ENCODE measurements at places on chromosomes 11 and 22.

GRCh38 chr11:83438438-83438837, 152.3 kb upstream of the CCDC90B start:
- DNase-seq, result no peak

DNA sequence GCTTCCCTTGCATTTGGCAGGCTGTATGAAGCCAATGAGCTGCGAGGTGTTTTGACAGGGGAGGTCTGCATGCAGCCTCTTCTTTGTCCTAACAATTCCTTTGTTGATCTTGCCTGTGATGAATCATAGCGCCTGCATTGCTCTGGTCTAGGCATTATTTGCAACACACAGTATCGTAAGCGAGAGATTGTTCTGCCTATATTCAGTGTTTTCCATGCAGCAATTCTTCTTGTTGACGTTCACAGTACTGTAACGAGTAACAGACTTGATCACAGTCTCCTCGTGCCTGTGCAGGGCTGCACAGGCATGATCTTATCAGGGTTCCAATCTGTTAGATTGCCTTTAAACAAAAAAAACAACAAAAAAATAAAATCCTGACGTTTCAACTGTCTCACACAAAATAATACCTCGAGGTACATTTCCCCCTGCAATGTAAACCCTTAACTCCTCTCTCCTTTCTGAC, 13.9 kb upstream of the ADSL start:
- DNase-seq, result no peak

GRCh38 chr11:101436511-101437142, 147.2 kb downstream of the TRPC6 start:
- no peak for DNase-seq

GRCh38 chr11:16809886-16810668, 71.6 kb downstream of the C11orf58 start:
- no peak for DNase-seq

DNA sequence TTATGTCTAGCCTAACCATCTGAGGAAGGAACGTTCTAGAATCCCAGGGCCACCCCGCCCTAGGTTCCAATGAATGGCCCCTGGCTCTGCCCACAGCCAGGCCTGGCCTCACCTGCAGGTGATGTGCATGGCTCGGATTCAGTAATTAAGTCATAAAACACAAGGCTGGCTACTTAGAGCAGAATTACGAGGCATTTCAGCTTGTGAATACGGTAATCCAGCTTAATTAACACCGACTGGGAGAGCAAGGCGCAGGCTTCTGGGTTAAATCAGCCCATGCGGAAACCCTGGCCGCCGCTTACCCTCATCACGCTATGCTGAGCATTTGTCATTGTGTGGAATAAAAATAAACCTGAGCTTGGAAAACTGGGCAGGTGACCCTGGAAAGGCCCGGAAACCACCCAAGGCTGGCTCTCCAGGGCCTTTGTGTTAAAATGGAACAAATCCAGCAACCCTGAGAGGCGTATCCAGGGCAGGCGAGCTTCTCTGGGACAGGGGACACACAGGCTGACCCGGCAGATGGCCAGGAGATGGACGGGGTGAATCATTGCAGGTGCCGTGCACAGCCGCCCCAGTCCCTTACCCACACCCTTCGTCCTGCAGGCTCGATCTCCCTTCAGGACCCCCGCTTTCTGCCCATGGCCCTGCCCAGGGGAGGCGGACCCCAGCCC, 220.2 kb downstream of the CTTN start:
- no peak for DNase-seq

GRCh38 chr11:3014943-3015342, 22.8 kb upstream of the NAP1L4 start:
- DNase-seq, result no peak

DNA sequence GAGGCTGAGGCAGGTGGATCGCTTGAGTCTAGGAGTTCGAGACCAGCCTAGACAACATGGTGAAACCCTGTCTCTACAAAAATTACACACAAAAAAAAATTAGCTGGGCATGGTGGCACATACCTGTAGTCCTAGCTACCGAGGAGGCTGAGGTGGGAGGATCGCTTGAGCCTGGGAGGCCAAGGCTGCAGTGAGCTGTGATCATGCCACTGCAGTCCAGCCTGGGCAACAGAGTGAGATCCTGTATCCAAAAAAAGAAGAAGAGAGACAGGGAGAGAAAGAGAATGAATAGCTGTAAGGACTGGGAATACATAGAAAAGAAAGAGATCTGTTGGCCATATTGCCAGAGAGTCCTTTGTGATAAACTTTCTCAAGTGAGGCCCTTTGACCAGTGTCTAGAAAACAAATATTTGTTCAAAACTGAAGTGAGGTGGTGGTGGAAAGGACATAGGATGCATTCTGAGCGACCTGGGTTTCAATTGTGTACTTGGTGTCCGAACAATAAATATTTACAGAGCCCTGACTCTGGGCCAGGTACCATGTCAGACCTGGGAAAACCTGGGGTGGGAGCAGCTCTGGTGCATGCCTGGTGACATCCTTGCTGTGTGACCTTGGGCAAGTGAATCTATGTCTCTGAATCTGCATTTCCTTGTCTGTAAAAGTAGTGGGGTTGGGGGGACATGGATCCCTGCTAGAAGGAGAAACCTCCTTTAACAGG, 89.6 kb upstream of the CRYBB3 start:
- no peak for DNase-seq

DNA sequence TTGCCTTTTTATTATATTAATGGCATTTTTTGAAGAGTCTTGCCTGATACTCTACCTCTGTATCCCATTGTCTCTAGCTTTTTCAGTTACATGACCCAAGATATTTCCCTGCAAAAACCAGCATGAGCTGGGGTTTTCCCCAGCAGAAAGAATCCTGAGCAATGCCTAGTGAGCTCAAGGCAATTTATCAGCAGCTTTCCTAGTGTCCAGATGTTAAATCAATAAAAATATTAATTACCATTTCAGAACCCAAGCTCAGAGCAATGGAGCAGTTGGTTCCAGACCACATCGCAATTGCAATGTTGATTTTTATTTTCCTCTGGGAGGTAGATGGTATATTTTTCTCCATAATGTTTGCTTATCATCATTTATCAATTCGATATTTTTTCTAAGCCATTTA, 137.2 kb downstream of the RAB38 start:
- DNase-seq, result no peak

DNA sequence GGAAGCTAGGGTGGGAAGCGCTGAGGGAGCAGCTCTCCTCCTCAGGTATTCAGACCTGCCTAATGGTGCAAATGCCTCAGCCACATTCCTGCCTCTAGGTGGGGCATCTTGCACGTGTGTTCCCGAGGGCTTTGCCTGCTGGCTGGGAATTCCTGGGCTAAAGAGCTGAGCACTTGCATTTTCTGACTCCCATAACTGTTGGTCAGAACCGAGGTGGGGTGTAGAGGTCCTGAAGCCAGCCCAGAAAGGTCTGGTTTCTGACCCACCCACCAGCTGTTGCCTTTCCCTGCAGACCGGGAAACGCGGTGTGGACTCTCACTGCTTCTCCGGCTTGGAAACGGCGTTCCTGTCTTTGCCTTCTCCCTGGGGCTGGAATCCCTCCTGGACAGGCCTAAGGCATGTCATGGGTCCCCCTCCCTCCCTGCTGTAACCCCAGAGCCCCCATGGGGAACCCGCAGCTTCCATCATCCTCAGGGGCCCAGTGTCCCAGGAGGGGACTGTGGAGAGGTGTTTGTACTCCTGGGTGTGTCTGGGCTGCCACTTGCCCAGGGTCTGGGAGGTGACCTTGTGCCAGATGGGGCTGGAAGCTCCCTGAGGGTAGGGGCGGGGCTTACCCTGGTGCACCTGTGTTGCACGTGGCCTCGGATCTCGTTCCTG, 24.0 kb upstream of the SMIM38 start:
- DNase-seq, result no peak

DNA sequence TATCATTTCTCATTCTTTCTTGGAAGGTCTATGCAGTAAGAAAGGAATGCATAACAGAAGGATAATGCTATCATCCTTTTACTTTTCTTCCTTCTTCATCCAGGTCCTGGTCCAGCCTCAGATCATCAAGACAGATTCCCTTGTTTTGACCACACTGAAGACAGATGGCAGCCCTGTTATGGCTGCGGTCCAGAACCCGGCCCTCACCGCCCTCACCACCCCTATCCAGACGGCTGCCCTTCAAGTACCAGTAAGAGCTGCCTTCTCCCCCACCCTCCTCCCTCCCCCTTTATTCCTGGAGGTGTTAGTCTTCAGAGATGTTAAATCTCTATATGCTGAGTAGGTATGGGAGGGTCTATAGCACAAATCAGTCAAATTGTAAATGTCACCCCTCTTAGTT, 37.9 kb downstream of the SREBF2 start:
- no peak for DNase-seq

GRCh38 chr22:17167486-17167885, 8.4 kb upstream of the HDHD5 start:
- DNase-seq, result no peak

DNA sequence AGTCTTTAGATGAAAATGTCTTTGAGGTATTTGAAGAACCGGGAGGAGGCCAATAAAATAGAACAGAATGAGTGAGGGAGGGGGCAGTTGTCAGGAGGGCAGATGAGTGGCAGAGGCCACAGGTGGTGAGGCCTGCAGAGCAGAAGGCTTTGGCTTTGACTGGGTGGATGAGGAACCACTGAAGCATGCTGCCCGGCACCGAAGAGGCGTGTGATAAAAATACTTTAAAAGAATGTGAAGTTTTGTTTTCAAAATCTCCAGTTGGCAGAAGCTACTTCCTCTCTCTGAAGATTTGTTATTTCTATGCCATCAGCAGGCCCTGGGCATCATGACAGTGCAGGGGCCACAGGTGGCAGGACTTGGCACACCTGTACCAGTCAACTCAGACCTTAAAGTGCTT, 6.3 kb downstream of the MS4A12 start:
- DNase-seq, result no peak

- no peak for DNase-seq
Observed at GRCh38 chr11:124644426-124645280, 22.0 kb downstream of the TBRG1 start.

- DNase-seq, result peak; percentile 39
Observed at GRCh38 chr11:72591785-72592502, 82.3 kb downstream of the PDE2A start.

GRCh38 chr11:39174965-39175364, 2284.5 kb downstream of the LRRC4C start:
- DNase-seq, result no peak

GRCh38 chr11:26063915-26064314, 268.0 kb upstream of the ANO3 start:
- DNase-seq, result no peak

DNA sequence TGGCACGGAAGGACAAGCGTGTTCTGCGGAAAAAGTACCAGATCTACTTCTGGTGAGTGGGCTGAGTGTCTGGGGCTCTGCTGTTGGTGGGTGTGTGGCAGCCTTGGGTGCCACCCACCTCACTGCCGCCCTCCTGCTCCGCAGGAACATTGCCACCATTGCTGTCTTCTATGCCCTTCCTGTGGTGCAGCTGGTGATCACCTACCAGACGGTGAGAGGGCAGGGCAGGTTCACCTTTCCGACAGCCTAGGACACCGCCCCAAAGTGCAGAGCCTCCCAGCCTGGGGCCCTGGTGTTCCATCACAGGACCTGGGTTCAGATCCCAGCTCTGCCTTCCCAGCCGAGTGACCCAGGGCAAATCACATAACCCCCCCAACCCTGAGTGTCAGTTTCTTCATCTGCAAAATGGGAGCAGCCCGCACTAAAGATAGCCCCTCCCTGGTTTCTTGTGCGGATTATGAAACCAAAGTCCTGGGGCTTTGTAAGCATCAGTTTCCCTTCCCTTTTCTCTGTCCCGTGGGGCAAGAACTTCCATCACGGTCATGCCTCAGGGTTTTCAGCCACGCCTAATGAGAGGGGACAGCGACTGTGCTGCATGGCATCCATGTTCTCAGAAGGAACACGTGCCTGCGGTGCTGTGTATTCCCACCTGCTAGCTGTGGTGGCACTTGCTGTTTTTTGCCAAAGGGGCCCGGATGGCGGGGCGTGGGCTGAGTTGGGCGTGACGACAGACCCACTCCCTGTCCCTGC, 9.8 kb upstream of the TAGLN start:
- DNase-seq, result peak; percentile 59

DNA sequence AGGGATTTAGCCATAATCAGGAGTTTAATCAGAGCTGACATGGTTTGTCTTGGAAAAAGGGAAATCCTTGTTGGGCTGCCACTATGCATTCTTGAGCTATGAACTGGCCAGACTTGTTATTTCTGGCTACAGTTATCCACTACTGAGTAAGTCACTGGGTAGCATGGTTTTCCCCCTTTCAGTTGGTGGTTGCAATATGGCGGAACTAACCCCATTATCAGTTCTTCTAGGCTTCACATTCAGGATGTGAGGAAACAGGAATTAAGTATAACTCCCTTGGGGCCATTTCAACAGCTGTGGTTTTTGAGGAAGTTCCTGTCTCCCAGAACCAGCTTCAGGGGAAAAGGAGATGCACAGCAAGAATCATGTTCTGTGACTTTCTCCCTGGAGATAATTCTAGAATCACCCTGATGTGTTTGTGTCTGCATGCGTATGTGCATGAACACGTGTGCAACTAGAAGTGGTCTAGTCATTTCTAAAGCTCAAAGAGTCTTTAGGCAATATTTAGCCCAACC, 103.0 kb upstream of the CD44 start:
- peak; percentile 59 for DNase-seq

DNA sequence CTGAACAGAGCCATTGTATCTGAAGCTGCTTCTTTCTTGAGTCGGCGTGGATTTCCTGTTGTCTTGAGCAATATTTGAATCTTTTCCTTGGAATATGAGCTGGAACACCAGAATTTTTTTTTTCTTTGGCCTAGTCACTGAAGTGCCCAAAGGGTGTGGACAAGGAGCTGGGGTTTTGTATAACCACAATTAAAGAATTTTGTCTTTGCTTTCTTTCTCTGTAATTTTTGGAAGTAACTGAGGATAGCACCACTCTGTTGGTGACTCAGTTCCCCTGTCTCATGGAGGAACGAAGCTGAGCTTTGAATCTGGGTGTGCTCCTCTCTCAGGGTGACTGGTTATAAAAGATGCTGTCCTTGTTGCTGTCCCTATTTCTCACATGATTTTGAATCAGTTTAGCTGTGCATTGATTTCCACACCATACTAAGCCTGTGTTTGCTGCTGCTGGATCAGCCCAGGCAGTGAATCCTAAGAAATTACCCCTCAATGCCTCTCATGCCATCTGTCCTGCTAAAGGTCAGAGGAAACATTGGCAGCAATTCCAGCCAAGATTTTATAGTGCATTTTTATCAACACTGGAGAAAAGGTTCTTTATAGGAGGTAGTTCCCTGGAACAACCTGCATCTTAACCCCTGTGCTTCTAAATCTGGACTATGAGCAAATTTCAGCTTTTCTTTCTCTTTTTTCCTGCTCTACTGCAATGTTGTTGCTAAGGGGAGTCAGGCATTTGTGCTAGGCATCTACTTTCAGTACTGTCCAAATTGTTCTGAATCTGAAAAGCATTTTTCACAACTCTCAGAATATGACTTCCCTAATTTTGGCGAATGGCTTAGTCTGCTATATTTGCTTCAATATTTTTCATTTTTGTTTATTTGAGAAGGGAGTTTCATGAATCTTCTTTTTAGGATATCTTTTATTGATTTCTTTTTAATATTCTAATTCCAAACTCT, 540.8 kb downstream of the SOX6 start:
- DNase-seq, result no peak

GRCh38 chr11:104205838-104206237, 41.9 kb upstream of the PDGFD start:
- no peak for DNase-seq

GRCh38 chr11:66701432-66702240, 23.9 kb upstream of the RBM4B start:
- DNase-seq, result no peak

GRCh38 chr11:68528630-68529029, 68.1 kb downstream of the PPP6R3 start:
- no peak for DNase-seq

- DNase-seq, result peak; percentile 61
Observed at GRCh38 chr11:76291576-76292526, 85.5 kb upstream of the WNT11 start.

- no peak for DNase-seq
Observed at GRCh38 chr22:33726294-33726734, 194.0 kb downstream of the LARGE1 start.
